ENCODE measurements at places on chromosomes 16 and 17.

GRCh38 chr17:29591146-29591736, 1.7 kb upstream of the ANKRD13B start:
- DNase-seq = peak; percentile 86

DNA sequence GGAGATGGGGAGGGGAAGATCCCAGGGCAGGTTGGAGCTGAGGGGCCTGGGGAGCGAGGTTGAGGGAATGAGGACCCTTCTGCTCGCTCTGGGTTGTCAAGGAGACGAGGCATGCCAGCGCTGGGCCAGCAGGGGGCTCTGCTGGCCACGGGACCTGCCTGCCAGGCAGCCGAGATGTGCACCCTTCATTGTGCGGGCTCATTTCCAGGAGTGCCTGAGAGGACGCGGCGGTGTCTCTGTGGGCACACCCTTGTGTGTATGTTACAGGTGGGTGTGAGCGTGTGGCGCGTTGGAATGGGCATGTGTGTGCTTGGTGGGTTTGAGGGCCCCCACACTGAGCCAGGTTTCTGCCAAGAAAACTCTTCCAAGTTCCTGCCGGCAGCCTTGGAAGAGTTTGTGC, 15.9 kb downstream of the ARHGAP23 start:
- DNase-seq = peak; percentile 87

DNA sequence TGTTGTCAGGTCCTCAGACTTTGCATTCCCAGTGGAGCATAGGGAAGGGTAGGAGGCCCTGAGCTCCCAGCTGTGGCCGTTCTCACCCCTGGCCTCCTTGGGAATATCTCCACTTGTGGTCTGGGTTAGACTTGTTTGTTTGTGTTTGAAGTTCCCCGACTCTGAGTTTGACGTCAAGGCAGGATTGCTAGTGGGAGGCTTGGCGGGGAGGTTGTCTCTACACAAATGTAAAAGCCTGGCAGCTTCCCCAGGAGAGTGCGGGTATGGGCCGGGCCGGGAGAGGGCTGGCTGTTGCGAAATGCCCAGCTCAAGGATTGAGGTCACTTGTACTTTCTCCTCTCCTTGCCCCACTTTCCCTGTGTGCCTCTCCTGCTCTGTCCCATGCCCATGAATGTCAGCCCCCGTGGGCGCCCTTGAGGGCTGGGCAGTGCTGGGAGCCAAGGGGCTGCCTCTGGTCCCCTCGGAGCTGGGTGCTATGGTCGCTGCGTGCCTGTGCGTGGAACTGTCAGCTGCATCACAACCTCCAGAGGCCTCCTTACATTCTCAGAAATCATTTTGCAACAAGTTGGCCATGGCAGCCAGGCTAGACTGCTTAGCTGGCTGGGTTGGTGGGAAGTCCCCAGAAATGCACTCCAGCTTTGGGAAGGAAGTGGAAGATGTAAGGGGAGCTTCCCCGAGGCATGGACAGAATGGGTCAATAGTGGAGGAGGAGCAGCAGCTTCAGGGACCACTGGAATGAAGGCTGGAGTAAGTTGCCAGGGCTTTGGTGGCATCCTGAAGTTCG, 84.3 kb downstream of the KSR1 start:
- no peak for DNase-seq

DNA sequence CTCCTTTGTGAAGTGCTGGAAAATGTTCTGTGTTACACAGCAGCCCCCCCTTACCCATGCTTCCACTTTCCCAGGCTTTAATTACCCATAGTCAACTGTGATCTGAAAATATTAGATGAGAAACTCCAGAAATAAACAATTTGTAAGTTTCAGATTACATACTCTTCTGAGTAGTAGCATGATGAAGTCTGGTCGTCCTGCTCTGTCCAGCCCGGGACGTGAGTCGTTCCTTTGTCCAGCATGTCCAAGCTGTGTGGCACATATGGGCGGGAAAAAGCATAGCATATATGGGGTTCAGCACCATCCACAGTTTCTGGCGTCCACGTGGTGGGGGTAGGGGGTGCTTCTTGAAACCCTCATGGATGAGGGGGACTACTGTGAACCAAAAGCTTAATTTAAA, 83.5 kb downstream of the BANP start:
- no peak for DNase-seq

DNA sequence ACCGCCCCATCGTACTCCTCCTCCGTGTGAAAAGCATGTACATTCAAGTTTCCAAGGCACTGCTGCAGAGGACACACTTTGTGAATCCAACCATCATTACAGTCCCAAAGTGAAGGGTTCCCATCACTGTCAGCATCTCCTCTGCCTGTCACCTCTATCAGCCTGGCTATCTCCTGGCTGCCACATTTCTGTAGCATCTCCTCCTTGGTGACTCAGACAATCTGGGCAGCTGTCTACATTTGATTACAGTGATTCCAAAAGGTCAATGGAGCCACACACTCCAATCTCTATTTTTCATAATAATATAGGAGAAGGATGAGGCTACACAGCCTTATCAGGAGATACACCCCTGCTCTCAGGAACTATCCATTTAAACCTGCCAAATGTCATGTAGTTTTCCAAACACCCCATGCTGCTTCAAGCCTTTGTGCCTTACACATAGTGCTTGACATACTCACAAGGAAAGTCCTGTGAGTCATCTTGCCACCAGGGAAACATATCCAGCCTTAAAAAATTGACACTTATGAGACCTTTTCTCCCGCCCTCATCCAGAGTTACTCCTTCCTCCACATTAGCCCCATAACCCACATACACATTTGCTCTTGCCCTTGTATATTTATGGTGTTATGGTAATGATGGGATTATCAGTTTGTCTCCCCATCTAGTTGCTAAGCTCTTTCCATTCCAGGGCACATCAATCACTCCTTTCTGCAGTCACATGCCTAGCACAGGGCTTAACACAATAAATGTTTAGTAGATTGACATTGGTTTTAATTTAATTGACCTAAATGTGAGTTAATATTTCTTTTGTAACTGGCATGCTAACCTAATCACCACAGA, 250.1 kb upstream of the CDH5 start:
- no peak for DNase-seq

GRCh38 chr17:57243171-57243622, 13.1 kb upstream of the MSI2 start:
- DNase-seq = peak; percentile 93

GRCh38 chr16:56872863-56873391, 7.9 kb downstream of the SLC12A3 start:
- DNase-seq = no peak

GRCh38 chr17:17107891-17108431, 65.7 kb downstream of the MPRIP start:
- DNase-seq = no peak

DNA sequence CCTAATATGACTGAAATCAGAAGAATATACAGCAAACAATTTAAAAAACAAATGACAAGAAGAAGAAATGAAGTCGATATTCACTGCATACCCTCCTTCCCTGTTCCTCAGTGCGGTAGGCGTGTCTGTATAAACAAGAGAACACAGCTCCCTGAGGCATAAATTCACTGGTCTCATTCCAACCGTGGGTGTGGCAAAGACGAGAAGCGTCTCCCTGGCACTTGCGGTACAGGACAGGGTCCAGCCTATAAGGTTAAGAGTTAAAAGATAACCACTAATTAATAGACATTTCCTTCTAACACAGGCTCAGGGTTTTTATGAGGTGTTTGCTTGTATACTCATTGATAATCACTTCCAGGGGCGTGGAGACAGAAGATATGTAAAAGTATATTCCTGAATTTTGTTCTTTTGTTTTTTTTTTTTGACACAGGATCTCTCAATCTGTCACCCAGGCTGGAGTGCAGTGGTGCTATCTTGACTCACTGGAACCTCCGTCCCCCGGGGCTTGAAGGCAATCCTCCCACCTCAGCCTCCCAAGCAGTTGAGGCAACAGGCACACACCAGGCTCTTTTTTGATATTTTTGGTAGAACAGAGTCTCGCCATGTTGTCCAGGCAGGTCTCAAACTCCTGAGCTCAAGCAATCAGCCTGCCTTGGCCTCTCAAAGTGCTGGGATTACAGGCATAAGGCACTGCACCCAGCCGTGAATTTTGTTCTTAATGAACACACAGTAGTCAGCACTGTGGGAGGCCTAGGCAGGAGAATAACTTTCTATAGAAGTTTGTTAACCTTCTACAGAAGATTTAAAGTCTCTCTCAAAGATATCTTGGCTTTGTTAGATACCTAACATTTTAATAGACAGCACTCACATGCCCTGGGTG, 59.1 kb upstream of the CLEC18B start:
- DNase-seq = no peak

GRCh38 chr16:83409347-83409746, 398.4 kb upstream of the HSBP1 start:
- DNase-seq = no peak

DNA sequence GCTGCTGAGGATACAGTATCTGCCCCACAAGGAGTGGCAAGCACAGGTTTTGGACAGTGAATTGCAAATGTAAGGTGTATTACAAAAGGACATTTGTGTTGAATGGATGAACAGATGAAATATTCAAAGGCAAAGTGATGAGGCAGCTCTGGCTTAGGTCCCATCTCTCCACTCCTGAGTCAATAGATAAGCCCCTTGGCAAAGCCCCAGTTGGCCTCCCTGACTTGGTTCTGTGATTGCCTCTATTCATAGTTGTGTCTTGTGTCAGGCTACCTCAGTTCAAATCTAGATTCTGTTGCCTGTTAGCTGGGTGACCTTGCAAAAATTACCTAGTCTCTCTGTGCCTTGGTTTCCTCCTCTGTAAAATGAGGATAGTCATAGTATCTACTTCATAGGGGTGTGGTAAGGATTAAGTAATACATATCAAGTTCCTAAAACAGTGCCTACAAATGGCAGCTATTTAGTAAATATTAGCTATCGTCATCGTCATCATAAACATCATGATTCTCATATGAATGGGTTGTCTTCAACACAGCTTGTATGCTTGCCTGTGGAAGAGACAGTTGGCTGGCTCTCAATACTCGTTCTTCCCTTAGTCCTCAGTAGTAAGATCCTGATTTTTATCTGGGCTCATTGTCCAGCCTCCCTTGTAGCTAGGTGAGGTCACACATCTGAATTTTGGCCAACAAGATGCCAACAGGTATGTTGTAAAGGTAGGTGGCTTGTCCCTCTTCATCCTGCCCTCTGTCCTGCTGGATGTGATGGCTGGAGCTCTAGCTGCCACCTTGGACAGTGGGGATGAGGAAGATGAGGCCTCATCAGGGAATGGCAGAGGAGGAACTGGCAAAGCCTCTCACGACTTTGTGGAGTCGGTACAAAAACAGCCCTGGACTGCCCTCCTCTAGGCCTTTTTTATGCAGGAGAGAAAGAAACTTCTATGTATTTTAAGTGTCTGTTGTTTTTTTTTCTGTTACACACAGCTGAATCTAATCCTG, 2.1 kb upstream of the MFAP4 start:
- DNase-seq = no peak

DNA sequence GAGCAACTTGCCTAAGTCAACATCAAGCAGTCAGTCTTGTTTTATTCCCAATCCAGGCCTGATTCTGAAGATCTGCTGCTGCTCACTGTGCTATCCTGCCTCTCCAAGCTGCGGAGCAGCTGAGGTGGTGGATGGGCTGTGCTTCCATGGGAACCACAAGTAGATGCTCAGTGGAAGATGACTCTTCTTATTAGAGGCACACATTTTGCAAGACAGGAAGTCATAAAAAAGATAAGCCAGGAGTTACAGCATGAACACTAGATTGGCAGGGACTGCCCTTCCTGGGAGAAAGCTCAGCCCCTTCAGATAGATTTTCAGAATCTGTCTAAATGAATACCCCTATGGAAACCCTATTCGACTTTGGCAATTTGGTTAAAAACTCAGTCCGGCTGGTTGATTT, 143.1 kb downstream of the SHISA6 start:
- no peak for DNase-seq

DNA sequence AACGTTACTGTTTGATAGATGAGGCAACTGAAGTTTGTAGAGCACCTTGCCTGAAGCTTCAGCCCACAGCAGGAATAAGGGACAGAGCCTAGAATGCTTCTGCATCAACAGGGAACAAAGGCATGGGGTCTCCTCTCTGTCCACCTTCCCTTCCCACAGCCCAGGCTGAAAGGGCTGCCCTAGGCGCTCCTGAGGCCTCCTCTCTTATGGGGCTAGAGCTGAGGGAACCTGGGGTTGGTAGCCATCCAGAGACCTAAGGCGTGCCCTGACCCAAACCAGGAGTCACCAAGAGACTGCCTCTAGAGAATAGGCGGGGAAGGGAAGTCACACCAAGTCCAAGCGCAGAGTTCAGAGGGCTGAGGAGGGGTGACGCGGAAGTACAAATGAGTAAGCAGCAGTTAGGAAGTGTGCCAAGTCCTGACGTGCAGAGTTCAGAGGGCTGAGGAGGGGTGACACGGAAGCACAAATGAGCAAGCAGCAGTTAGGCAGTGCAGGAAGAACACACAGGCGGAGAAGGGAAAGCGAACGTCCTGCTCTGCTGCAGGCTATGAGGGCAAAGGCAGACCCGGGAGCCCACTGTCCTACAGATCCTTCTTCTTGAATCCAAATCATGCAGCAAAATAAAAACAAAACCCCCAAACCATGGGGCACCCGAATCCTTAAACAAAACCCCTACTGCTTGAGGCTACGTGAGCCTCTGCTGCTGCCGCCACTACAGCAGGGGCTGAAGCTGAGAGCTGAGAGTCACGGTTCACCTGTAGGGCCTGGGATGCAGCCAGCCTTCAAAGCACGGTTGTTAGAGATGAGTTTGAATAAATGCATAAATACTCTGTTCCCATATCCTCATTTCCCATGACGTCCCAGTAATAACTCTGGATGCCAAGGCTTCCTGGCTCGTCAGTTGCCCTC, 2.7 kb upstream of the SPG7 start:
- DNase-seq = no peak

- no peak for DNase-seq
Measured at GRCh38 chr17:65359016-65359415, 202.4 kb downstream of the AXIN2 start.

DNA sequence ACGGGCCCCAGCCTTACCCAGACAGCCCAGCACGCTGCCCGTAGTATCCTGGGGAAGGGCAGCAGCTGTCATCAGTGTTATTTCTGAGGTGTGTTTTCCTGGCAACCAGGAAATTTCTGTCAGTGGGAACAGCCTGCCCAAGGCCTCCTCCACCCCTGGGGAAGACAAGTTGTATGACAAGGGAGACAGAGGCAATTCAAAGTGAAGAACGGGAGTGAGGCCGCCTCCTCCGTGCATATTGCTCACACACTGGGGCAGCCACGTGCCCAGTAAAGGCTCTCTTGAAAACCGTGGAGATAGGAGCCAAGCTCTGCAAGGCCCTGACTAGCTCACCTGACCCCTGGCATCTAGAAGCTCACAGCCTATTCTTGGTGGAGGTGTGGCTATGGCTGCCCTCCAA, 57.6 kb downstream of the RAI1 start:
- DNase-seq = no peak

DNA sequence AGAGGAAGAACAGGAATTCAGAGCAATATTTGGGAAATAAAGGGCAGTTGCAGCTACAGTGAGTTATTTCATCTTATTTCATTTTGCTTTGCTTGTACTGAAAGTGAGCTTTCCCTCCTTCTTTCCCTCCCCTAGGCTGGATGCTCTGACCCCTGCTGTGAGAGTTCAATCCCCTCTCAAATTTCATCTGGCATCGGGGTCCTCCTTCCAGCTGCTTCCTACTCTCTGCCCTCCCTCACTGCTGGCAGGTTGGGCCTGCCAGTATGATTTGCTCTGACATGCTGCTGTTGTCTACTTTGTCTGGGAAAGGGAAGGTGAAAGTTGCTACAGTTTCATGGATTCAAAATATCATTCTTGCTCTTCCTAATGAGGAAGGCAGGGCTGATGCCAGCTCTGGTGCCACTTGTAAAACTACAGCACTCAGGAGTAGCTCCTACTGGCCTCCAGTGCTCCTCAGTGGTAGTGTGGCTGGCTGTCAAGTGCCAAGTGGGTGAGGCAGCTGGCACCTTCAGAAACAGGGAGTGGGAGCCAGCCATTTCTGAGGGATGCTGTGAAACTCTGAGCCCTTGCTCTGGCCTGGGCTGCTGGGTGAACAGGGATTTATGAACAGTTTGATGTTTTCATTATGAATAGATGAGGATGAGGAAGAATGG, 408.6 kb downstream of the HAPSTR1 start:
- DNase-seq = peak; percentile 71

All from GM23338 (cell line).